ENCODE measurements at places on chromosomes 13 and 19. TPM values are rescaled to one million over a fixed set of nuclear protein-coding genes. Genes with fewer than 3 reads are reported as not detected.

DNA sequence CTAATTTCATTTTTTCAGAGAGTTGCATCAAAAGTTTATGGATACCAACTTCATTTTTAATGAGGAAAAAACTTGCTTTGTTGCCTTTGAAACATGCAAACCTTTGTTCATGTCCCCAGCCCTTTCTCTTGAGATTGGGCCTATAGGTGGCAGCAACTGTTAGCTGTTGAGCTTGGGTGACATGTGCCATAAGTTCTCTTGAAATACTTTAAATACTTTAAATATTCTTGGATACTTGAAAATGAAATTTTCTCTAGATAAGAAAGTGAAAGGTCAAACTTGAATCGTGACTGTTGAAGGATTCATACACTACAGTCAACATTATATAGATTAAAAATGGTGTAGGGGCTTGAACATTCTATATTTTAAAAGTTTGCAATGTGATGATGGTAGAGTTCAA lies 294.9 kb downstream of the NDFIP2 start:
- DNase-seq = peak; percentile 65

GRCh38 chr13:86447479-86447878 lies 648.3 kb upstream of the SLITRK6 start:
- no peak for DNase-seq

Gene TLE2
- not detected for total RNA-seq

DNA sequence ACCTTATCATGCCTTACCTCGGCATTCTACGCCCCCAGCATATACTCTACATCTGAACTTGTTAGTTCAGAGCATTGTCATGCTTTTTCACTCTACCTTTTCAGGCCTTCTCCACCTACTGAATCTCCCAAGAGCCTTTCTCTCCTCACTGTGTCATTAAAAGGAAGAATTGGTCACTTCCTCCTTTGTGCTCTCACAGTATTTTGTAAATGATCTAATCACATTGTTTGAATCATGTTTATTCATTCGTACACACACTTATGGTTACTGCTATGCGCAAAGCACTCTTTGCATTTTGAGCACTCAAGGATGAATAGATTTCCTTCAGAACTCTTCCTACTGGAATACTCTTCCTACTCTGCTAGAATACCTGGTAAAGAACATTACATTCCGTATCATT lies 15.8 kb upstream of the ELF1 start:
- DNase-seq = peak; percentile 21

Gene GPC5
- 0.14 TPM for total RNA-seq

DNA sequence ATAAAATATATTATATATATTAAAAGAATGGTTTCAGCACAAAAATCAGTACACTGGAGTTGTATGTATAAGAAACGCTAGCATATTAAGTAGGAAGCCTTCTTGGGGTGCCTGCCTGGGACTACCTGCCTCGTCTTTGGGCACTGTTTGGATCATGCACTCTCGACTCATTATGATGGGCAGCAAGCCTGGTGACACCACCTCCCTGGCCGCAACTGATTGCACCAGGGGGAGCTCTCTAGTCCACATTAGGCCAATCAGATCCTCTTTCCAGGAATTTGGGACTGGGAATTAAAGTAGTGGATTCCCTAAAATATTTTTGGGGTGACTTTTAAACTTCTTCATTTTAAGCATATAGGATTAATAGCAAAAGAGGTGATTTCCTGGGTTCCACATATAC lies 56.0 kb upstream of the RGCC start:
- no peak for DNase-seq

Gene AXL
- 613 TPM for total RNA-seq

Gene LMTK3
- 0.05 TPM for total RNA-seq

DNA sequence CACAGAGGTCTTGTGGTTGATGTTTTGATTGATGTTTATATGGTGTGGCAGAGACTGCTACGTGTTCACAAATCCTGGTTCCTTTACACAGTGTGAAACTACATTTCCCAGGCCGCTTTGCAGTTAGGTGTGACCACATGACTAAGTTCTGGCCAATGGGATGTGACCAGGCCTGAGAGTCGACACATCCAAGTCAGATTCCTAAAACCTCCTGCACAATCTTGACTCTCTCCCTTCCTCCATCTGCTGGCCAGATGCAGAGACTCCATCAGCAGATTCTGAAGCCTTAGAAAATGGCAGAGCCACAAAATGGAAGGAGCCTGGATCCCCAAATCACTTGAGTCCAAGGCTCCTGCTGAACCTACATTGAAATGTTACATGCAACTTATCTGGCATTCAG lies 12.6 kb downstream of the CD37 start:
- peak; percentile 71 for DNase-seq

- peak; percentile 73 for DNase-seq
Observed at GRCh38 chr19:6516659-6517291, 14.1 kb upstream of the TNFSF9 start.

Gene SLC1A6
- total RNA-seq = not detected

DNA sequence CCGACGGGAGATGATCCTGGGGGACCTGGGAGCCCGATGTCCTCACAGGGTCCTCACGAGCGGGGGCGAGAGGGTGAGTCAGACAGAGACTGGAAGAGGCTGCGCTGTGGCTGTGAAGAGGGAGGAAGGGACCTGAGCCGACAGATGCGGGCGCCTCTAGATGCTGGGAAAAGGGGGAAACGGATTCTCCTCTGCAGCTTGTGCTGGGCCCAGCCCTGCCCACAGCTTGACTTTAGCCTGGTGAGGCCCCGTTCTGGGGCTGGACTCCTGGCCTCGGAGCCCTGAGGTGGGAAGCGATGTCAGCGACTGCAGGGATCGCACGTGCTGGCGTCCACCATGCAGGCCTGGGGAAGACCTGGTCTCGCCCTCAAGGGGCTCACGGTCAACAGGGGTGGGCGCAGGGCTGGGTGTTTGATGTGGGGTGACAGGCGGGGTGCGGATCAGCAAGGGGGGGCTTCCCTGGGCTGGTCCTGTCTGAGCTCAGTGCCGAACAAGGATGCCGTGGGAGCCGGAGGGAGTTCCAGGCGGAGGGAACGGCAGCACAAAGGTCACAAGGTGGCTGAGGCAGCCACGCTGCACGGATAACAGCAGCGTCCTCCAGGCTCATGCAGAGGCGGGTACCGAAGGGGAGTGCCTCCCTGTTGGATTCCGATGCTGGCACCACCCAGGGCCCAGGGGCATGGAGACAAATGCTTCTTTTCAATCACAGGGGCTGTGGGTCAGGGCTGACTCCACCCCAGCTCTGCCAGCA lies 31.8 kb downstream of the PIP5K1C start:
- DNase-seq = no peak

GRCh38 chr19:14434543-14435319 lies 1.6 kb downstream of the PKN1 start:
- DNase-seq = peak; percentile 75

- DNase-seq = no peak
Observed at GRCh38 chr13:77558016-77558415, 22.5 kb downstream of the SCEL start.

GRCh38 chr19:31555634-31556215 lies 206.5 kb upstream of the TSHZ3 start:
- no peak for DNase-seq

Gene SSC5D
- total RNA-seq = 0.07 TPM

Measured in HT1080 (cell line).